SJCRH30 (cell line): ENCODE measurements at places on chromosomes 1 and 21.

DNA sequence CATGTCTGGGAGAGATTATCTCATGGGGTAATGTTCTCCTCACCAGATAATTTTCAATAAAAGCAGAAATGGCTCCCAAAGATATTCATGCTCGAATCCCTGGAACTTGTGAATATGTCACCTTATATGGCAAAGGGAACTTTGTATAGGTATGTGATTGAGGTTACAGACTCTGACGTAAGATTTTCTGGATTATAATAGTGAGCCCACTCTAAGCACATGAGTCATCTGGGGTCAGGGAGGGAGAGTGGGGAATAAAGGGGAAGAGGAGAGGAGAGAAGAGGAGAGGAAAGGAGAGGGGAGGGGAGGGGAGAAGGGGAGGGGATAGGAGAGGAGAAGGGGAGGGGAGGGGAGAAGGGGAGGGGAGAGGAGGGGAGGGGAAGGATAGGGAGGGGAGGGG is 1193.9 kb downstream of the PLA2G4A start:
- no peak for DNase-seq

DNA sequence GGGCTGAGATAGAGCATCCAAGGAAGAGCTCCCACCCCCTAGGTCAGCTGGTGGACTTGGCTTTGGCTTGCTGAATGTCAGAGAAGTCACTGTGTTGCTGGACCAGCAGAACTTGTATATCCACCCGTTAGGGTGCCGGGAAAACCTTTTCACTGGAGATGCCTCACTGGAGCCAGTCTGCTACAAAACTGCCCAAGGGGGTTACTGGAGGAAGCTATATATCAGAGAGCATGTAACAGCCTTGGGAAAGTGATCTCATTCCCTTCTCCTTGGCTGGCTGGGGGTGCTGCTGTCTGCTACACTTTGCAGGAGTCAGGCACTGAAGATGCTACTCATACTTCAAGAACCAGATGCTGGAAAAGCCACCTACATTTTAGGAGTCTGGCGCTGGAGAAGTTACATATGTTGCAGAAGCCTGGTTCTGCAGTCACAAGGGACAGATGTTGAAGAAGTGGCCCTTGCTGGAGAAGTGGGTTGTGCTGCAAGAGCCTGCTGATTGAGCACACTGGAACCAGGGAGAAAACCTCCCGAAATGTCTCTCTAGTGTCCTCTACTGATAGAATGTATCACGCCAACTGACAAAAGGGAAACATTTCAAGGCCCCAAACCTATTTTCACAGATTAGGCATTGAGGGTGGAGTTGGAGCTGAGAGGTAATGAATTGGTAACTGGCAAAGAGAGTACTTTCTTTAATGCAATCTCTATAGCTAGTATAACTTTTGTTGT is 250.6 kb downstream of the SPATA17 start:
- DNase-seq: no peak

- DNase-seq: no peak
Observed at GRCh38 chr1:236063551-236063918, 1.4 kb downstream of the NID1 start.

DNA sequence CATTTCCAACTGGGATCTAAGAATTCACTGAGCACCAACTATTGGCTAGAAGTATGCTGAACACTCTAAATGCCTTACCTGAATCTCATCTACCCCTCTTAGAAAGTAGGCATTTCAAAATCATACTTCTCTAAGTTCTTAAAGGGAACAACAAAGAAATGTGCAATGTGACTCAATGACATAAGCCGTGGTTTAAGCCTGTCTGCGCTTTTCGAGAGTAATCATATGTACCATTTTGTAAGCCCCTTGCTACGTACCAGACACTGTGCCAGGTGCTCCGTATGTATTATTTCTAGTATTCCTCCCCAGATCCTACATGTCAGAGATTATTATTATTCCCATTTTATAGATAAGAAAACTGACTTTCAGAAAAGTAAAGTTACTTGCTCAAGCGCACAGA is 454.2 kb downstream of the SETD4 start:
- DNase-seq: no peak

- DNase-seq: no peak
Observed at GRCh38 chr1:221085701-221086375, 206.6 kb downstream of the HLX start.

GRCh38 chr1:31437433-31438037 is 24.5 kb downstream of the SERINC2 start:
- DNase-seq: no peak

DNA sequence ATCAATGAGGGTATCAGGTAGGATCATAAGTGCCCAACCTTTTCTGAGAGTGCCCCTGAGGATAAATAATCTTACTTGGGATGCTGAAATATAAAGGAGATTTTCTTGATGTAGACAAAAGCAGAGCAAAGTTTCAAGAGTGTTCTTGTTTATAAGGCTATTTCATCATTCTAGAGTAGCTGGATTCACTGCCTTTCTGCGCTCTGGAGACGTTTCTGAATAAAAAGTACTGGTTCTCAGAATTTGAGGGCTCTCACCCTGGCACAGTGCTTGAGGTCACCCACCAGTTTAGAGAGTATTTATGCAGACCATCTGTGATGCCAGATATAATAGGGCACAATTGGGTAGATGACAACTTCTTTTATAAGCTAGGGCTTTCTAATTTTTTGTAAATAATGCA is 103.3 kb downstream of the GDAP2 start:
- no peak for DNase-seq
